Midbrain (tissue), 1 donor: ENCODE measurements at places on chromosomes 7 and 10.

DNA sequence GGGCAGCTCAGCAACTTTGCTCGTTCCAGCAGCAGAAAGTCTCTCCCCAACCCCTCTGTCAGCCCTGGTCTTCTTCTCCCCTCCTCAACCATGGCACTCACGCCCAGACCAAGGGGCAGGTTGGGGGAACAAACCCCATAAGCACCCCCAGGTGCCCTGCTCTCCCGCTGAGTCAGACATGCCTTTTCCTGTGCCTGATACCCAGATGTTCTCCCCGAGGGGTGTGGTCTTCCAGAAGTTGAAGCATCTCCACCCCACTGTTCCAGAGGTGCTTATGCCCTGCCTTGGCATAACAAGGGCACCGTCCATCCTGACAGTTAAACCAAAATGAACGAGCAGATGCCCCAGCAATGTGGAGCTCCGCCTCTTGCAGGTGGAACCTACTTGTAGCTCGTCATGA, 67.1 kb downstream of the C10orf143 start:
- no peak for DNase-seq

DNA sequence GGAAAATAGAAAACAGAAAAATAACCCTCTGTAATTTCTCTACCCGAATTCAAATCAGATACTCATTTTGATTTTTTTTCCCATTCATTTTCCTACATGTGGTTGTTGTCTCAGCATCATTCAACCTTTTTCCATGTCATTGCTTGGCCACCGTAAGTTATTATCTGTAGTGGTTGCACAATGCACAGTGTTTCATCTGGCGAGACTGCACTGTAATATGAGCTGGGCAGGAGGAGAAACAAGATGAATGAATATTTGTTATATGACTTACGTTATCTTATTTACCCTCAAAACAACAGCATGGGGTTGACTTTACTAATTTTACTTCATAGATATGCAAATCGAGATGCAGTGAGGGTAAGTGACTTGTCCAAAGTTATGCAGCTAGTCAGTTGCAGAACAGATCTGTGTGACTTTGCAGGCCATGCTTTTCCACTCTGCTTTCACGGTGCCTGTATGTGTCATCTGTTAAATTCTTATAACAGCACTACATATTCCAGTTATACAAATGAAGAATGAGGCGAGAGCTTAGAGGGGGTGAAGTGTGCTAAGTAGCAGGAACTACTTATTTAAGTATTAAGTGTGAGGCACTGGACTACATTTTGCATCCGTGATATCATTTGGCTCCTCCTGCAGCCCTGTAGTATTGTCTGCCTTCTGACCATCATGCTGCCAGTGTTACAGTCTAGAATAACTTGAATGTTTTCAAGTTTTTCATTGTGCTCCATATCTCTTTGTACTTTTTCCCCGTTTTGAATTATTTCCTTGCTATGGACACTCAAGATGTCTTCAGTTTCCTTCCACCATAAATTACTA, 56.7 kb downstream of the ZMYND11 start:
- DNase-seq = no peak

GRCh38 chr7:4711634-4712033, 29.5 kb downstream of the FOXK1 start:
- no peak for DNase-seq

- no peak for DNase-seq
Observed at GRCh38 chr7:1498370-1499305, 5.6 kb downstream of the INTS1 start.

GRCh38 chr10:1776127-1776662, 38.9 kb upstream of the ADARB2 start:
- no peak for DNase-seq

GRCh38 chr10:88149906-88150305, 286.5 kb downstream of the PTEN start:
- DNase-seq = no peak
